ENCODE measurements at places on chromosomes 1 and 21.

DNA sequence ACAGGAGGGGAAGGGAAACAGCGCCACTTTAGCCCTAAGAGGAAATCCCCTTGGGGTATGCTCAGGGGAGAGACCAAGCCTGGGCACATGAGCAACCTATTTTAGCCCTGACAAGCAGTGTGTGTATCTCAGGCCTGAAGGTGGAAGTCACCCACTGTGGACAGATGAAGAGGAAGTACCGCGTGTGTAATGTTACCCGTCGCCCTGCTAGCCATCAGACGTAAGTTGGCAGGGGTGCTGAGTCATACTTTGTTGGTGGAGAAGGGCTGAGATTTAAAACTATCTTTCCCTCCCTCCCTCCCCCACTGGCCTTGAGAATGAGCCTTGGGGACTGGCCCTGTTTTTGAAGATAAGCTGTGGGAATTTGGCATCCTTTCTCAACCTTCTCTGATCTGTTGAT, 11.2 kb downstream of the AGO1 start:
- DNase-seq: no peak

DNA sequence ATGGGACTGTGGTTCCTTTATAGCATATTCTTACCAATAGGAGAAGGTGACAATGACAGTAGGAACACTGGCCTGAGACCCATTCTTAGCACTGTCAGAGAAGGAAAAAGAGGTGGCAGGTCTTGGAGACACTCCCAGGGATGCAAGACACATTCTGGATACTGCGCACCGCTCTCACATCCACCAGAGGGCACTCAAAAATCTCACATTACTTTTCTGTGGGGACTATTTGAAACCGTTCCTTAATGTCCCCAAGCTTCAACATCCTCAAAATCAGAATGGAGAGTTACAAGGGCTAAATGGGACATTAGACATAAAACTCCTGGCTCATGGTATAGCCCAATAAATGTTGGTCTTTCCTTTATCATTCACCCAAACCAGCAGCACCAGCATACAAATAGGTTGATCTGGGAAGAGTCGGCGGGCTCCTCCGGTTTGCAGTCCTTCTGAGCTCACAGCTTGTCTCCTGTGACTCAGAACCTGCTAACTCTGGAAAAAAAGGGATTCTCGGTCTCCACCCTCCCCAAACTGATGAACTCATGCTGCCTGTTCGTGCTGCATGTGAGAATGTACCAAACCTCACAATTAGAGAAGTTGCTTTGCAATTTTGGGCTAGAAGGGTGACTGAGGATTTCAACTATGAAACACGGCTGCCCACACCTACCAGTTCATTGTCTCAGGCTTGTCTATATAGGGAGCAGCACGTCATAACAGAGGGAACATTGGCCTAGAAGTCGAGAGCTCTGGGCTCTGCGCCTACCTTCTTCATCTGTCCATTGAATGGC, 40.2 kb downstream of the IL12RB2 start:
- DNase-seq: no peak

DNA sequence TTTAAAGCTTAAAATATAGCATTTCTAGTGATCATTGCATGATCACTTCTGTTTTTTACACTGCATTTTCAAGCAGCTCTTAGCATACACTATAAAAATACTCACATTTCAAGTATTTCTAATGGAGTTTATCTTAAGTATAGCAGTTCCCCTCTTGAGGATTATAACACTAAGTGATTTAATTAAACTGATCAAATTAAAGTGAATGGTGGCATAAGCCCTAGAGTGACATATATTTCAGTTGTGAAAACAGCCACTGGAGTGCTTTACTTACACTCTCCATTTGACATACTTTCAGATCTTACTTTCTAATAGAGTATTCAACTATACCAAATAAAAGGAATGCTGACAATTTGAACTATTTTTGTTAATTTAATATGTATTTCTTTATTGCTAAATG, 623.3 kb upstream of the TMPRSS15 start:
- DNase-seq: no peak

DNA sequence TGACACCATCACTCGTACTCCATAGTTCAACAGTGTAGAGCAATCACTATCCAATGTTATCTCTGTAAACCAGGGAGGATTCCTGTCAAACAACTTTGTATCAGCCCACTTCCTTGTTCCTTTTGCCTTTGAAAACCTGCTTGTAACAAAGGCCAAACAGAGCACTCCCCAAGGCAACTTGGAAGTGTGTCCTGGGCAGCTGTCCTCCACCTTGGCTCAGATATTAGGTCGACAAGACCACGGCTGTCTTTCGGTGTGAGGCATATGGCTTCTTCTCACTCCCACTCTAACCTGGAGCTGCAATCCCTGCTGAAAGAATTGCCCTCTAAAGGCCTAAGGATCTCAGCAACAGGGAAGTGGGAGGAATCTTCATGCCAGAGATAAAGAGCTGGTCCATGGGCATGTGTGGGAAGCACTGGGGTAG, 66.7 kb downstream of the ITPKB start:
- DNase-seq: no peak

GRCh38 chr1:30371888-30372791, 351.2 kb downstream of the MATN1 start:
- DNase-seq: no peak

DNA sequence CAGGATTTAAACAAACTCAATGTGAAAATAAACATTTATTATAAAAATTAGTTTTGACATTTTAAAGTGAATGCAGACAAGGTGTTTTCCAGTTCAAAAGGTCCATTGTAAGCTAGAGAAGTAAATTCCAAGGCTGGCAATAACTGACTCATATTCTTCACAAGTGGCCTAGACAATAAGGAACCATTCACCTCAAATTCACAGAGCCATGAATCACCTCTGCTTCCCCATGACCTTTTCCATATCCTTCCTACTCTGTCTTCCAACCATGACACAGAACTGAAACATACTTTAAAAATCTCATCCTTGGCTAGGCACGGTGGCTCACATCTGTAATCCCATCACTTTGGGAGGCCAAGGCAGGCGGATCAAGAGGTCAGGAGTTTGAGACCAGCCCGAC, 24.8 kb downstream of the F11R start:
- no peak for DNase-seq

DNA sequence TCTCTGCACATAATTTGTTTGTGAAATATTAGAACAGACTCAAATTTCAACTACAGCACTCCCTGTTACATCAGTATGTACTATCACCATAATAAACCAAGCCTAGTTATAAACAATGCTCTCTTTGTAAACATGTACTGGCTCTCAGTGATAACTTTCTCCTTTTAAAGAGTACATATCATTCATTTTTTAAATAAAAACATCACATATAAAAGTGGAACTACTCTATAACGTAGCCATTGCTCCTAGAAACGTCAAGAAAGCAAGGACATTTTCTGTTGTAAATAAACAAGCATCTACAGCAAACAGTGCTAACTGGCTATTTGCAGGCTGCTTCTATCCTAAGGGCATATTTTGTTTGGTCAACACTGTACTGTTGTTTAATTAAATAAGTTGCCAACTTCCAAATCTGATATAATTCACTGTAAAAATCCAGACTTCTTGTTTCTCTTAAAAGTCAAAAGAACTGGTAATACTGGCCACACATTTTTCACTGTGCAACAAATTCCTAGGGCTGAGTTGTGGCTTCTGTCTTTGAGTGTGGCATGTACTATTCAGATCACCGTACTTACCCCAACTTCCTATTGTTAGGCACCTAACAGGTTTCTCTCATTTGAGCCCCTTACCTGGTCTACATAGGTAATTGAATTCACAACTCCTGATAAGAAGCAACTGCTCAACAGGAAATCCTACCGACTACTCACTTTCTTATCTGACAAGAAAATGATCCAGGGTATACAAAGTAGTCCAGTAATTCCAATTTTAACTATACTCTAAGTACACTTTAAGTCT, 111.9 kb downstream of the DENND1B start:
- DNase-seq: no peak

DNA sequence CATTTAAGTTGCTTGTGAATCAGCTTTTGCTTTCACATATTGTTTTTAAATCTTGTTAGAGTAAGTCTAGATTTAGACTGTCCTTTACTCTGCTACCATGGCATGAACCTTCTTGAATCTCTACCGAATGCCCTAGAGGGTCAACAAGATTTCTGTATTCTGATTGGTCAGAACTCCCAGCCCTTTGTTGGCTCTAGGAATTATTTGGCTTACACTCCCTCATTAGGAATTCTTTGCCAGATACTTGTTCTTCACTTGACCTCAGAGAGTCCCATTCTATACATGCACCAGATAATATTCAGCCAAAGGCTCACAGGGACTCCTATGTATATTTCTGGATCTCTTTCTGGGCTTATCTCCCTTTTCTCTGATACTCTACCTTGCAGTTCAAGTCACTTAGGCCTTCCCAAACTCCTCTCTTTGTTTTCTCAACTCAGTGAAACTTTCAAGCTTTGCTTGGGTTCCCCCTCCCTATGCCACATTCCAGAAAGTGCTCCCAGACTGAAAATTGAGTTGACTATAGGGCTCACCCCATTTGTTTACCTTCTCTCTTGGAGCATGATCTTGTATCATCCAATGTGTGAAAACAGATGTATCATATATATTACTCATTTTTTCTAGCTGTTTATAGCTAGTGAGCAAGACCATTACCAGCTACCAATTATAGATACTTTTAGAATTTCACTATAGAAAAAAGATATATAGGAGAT, 405.0 kb downstream of the PLPP3 start:
- no peak for DNase-seq

DNA sequence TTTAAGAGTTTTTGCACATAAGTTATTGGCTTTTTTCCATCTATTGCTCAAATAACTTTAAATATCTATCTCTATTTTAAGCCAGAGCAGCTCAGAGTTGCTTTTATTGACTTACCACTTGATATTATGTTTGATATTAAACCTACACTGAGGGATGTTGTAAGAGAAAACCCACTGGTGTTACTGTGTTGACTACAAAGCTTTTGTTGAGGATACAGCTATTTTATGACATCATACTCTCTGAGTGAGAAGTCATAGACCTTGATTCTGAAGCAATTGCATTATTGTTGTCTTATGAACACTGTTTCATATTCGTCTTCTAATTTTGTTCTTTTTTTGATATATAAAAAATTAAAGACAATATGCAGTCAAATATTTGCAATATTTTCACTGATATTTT, 560.4 kb downstream of the PTBP2 start:
- DNase-seq: no peak

DNA sequence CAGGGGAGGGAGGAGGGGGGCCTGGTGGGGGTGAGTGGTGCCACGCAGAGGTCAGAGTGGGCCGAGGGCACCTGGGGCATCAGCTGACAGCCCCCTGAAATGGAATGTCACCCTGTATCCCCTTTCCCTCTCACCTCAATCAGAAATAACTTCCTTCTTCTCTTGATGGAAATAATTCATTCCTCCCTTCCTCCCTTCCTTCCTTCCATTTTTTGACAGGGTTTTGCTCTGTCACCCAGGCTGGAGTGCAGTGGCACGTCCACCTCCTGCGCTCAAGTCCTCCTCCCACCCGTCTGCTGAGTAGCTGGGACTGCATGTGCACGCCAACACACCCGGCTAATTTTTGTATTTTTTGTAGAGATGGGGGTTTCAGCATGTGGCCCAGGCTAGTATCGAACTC, 48.4 kb upstream of the LRRC3 start:
- no peak for DNase-seq

DNA sequence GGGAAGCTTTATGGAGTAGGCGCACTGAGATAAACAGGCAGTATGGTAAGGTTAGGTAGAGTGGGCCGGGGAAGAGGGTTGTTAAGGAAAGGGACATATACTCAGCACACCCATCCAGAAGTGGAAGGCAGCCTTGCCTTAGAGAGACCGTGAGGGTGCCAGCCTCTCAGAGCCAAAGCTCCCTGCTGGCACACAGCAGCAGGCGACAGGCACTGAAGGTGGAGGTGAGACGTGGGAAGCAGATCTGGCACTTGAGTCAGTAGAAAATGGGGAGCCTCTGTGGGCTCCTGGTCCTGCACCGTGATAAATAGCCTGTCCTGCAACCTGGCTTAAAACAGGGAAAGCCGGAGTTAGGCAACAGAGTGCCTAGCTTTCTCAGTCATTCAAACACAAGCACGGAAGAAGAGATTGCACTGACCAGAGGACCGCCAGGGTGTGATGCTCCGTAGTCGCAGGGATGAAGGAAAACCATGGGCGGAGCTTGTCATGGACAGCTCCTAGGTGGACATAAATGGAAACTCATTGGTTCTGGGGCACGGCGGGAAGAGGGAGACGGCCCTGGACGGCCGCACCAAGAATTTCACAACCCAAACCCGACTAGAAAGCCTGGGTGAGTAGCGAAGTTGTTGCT, 15.5 kb downstream of the KCNK1 start:
- DNase-seq: no peak

DNA sequence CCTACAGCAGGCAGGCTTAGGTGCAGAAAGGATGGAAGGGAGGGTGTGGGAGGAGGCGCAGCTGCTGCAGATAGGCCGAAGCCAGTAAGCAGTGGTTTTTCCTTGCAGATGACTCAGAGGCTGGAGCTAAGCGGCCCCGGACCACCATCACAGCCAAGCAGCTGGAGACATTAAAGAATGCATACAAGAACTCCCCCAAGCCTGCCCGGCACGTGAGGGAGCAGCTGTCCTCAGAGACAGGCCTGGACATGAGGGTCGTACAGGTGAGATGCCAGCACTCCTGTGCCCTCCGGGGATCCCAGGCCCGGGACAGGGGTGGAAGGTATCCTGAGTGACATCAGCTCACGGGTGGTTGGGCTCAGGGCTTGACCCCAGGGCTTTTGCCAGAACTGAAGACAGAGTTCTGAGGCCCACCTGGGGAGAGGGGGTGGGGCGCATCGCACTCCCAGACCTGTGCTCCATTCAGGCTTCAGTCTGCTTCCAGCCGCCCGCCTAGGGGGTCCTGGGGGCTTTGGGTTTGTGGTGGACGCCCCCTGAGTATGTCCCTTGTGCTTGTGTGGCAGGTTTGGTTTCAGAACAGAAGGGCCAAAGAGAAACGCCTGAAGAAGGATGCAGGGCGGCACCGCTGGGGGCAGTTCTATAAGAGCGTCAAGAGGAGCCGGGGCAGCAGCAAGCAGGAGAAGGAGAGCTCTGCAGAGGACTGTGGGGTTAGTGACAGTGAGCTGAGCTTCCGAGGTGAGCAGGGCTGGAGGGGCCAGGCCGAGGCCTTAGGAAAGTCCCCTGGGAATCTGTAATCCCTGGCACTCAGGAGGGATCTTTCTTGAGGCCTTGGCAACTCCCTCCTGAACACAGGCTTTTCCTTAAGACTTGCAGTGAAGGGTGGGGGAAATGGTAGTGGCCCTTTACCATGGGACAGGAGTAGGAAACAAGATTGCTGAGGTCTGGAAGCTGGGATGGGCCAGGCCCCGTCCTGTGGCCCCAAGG, 41.5 kb downstream of the LHX4 start:
- DNase-seq: no peak

- no peak for DNase-seq
Measured at GRCh38 chr1:202234331-202235002, 40.9 kb downstream of the LGR6 start.
